ENCODE measurements at places on chromosomes 1 and 21.

DNA sequence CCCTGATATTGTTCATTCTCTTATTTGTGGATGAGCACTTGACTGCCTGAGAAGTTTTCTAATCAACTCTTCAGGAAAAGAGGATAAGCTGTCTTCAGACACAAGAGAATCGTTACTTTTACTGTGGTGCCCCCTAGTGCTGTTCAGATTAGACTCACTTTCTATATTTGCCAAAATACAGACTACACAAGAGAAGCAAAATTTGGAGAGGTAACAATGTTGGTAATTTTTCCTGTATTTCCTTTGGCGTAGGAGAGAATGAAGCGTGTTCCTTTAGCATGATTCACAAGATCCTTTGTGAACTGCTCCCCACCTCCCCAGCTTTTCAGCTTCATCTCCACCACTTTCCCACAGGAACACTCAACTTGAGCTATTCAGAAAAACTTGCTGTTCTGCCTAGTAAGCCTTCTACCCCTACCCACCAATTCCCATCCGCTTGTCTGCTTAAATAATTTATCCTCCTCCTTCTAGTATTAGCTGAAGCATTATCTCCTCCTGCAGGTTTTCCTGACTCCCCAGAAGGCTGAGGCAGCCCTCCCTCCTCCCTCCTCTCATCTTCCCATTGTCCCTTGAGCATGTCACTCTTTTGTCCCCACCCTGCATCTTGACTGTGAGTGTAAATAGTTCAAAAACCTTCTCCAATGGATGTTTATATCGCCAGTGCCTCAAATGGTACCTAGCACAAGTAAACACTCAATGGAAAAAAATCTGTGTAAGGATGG lies 4.5 kb downstream of the TNFSF4 start:
- no peak for DNase-seq

- no peak for DNase-seq
Observed at GRCh38 chr1:167082511-167083027, 7.6 kb downstream of the GPA33 start.

DNA sequence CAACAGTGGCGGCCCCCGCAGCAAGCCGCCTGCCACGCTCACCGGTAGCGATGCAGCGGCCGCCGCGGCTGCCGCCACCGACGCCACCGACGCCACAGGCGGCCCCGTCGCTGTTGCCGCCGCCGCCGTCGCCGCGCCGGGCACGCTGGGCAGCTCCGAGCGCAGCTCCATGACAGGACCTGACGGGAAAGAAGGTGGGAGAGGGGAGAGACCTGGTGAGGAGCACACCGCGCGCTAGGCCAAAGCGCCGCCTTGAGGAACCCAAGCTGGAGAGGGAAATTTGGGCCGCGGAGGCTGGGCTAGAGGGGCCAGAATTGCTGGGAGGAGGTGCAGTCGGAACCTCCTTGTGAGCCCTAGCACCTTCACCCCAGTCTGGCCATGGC lies 1.9 kb downstream of the DMRTA2 start:
- DNase-seq: no peak

- no peak for DNase-seq
Observed at GRCh38 chr1:158035976-158036583, 42.6 kb downstream of the KIRREL1 start.

DNA sequence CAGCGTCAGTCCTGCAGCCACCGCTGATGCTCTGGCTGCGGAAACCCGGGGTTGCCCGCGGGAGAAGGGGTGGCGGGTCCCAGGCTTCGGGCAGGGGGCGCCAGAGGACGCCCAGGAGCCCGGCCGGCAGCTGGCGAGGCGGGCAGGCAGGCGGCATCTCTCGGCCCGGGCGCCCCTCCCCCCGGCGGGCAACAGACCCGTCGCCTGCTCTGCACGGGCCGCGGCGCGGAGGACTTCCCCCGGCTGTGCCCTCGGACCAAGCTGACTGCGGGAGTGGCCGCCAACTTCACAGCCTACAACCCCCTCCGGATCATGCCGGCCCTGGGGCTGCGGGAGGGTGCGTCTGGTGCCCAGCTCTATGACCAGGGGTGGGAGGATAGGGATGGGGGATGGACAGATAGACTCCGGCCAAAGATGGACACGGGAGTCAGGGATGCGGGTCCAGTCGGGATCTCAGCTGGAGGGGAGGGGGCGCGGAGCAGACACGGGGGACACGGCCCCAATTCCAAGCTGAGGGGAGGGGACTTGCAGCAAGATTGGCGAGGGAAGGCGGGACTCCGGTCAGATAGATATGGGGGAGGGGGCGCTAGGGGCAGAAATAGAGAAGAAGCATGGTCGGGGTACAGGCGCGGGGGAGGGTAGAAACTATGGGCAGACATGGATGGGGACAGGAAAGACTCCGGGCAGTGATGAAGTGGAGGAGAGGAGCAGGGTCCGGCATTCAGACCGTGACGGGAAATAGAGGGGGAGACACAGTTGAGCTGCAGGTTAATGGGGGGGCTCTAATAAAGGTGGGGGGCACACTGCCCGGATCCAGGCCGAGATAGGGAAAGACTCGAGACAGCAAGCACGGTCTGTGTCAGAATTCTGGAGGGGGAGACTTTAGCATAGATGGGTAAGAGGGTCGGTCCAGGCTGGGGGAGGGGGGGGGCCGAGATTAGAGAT lies 1.1 kb downstream of the ADGRB2 start:
- DNase-seq: peak; percentile 37

GRCh38 chr1:44817771-44818495 lies 9.6 kb downstream of the BTBD19 start:
- no peak for DNase-seq

- no peak for DNase-seq
Observed at GRCh38 chr21:42542196-42542595, 28.5 kb downstream of the SLC37A1 start.
